ENCODE measurements at places on chromosomes 7 and 10.

GRCh38 chr7:148264933-148265557, 325.5 kb upstream of the C7orf33 start:
- peak; percentile 37 for DNase-seq

DNA sequence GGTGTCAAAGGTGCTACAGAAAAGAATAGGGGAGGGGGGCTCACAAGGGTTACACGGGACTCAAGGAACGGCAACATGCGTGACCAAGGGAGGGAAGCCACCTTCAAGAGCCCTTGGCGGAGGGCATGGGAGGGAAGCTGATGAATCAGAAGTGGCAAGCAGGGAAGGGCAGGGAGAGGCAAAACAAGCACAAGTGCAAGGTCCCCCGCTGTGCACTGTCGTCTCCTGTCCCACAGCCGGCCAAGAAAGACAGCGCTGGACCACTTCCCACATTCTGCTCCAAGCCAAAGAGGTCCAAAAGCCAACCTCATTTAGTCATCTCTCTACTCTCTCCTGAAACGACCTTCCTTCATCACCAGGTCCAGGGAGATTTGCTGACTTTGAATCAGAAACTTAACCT, 102.7 kb downstream of the CALN1 start:
- no peak for DNase-seq

DNA sequence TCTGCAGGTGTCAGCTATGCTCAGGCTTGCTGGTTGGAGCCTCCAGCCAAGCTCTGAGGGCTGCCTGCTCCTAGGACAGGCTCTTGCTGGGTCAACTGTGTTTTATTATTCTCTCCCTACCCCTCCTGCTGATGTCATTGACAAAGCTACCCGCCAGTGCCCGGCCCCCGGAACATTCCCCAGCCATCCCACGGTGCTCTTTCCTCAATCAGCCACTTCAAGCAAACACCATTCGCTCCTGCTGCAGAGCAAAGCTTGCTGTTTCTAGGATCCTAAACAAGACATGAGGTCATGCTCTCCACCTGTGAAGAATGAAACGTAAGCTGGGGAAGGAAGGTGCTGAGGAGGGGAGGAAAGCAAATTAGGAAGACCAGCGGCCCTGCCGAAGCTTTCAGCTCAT, 2.1 kb upstream of the C10orf71 start:
- no peak for DNase-seq

GRCh38 chr10:6014241-6014761, 37.0 kb upstream of the IL15RA start:
- no peak for DNase-seq

DNA sequence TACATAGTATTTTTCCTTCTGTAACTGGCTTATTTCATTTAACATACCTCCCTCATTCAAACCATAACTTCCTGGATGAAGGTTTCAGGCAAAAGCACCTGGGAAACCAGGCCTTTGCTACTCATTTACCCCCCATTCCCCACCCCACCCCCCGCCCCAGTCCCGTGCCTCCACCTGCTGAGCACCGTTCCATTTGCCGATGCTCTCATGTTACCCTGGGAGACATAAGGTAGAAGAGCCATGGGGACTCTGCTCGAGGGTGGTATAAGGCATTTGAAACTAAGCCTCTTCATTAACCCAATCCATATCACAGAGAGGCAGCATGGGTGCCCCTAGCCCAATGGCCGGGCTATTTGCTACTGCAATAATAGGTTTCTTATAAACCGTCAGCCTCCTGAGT, 22.2 kb upstream of the MCM10 start:
- DNase-seq, result no peak

GRCh38 chr10:43195557-43195956, 57.3 kb downstream of the CSGALNACT2 start:
- DNase-seq, result no peak

GRCh38 chr7:114786455-114786854, 135.4 kb upstream of the MDFIC start:
- DNase-seq, result no peak

GRCh38 chr10:132539894-132540293, 2.3 kb downstream of the INPP5A start:
- no peak for DNase-seq

- DNase-seq, result no peak
Measured at GRCh38 chr7:23105086-23105643, 420 bp upstream of the KLHL7 start.

DNA sequence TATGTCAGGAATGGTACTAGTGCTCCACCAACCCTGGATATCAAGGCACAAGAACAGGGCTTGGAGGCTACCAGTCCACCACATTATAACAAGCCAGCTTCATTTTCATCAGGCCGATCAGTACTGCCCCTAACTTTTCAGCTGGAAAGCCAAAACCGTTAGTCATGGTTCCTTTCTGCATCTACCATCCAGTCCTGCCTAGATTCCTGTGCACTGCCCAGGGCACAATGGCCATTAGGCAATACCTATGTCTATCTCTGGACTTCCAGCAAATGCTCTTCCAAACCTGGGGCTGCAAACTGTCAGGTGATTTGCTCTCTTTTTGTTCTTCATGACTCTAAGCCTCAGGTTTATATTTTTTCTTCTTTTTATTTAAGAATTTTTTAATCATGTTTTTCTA, 937.7 kb downstream of the SORCS1 start:
- no peak for DNase-seq

- no peak for DNase-seq
Measured at GRCh38 chr10:104257235-104257634, 2.5 kb downstream of the GSTO1 start.

GRCh38 chr7:32515890-32516550, 20.7 kb downstream of the AVL9 start:
- no peak for DNase-seq

- no peak for DNase-seq
Measured at GRCh38 chr10:125990974-125991373, 94.6 kb downstream of the FANK1 start.

DNA sequence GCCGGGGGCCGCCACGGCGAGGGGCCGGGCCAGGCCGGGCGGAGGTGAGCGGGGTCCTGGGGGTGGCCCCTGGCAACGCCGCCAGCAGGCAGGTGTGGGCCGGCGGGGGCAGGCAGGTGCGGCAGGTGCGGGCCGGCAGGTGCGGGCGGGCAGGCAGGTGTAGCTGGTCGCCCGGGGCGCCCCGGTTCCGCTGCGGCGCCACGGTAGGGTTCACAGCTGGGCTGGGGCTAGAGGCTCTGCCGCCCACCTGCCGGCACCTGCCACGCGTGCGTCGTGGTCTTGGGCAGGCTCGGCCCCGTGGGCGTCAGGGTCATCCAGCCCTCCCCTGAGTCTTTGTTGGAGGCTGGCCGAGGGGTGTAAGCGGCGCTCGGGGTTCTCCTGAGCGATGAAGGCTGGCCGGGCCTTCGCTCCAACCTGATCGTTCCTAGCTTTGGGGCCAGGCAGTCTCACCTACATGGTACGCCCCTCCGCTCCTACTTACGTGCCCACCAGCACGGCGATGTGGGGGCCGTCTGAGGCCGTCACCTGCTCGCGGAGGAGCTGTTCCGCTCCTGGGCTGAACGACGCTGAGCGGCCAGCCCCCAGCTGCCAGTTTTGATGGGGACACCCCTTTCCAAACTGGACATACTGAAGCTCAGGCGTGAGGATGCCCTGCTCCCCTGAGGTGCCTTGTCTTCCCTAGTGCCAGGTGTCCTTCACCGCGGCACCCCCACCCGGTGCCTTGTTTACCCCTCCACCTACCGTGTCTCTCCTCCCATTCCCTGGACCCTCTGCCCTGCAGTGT, 493 bp downstream of the ZMIZ2 start:
- peak; percentile 20 for DNase-seq

GRCh38 chr10:94403380-94404213, 1.3 kb downstream of the TBC1D12 start:
- DNase-seq, result peak; percentile 55

- DNase-seq, result no peak
Measured at GRCh38 chr10:69911613-69912528, 110.2 kb downstream of the COL13A1 start.

DNA sequence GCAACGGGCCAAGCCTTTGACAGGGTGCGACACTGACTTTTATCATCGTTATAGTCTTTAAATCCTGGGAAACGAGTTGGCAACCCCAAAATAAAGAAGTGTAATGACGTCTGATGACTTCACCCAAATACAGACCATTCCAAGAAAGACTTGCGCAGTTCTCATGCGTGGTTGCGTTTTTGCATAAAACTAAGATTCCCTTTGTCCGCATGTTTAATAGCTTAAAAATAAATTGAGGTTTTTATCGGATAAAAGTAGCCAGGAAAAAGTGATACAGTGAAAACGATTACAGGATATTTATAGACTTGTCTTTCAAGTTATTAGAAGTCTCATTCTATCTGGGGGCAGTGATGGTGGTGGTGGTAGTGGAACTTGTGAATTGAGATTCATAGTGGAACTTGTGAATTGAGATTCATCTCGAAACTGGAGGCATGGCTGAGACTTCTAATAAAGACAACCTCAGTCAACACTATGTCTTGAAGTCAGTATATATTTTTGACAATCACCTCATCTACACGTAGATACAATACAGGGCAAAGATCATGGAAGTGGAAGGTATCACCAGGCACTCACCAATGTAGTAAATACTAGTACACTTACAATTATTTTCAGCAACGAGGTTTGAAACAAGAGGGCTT, 1.2 kb upstream of the NAMPT start:
- no peak for DNase-seq

DNA sequence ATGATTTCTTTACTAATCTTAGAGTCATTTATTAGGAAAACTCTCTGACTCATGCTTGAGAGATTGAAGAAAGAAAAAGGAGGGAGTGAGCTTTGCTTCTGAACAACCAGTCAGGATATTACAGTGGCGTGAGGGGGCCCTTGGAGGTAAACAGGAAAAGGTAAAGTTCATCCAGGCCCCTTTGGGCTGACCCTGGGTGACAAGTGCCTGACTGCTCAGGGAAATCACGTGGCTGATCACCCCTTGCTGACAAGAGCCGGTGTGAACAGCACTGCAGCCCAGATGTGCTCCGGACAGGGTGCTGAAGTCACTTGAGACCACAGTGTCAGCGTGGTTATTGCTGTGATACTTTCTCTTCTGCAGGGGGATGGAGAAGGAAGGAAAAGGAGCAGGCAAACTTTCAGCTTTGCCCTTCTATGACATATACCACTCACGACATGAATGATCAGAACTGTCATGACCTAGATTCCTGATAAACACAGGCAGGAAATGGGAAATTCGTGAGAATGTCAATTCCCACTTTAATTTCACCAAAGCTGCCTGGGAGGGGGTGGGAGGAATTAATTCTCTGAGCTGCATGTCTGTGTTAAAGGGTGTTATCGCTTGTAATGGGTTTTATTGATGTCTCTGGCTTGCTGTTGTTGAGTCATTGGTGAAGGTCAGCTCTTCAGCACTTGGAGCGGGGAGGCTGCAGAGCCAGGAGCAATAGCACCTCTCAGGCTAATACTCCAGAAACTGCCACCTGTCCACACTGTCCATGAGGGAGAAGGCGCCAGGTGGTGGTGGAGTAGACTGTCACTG, 139.8 kb upstream of the AOAH start:
- DNase-seq, result no peak

- no peak for DNase-seq
Measured at GRCh38 chr7:75623390-75624133, 115.2 kb downstream of the HIP1 start.

DNA sequence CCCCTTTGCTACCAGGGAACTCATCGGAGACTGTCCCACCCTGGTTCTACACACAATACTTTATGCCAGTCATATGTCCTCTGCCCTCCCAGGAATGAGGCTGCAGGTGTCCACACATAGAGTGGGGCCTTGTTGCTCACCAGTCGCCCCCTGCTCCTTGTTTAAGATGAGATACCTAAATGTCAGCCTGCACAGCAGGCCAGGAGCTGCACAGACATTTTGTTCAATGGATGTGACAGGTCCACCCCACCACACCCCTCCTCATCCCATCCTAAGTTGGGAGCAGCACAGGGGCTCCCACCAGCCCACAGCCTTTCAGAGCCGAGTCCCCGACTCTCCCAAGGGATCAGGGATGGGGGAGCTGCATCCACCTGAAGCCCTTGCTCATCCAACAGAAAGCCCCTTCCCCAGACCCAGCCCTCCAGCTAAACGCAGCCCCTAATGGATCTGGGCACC, 6.2 kb upstream of the GRID1 start:
- DNase-seq, result no peak

DNA sequence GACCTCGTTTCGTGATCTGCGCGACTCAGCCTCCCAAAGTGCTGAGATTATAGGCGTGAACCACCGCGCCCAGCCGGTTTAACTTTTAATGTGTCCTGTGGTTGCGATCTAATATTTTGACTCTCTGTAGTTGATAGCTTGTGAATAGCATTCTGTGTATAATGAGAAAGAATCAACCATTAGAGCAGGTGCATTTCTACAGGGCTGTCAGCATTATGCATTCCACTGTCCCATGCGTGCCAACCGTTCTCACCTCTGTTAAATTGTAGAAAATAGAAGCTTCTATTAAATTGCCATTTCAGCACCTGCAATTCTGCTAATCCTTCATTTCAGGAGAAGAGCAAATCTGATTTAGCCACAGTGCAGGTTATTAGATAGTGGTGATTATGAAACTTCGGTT, 61.7 kb downstream of the VIM start:
- DNase-seq, result no peak

GRCh38 chr7:516606-517456, 2.8 kb downstream of the PDGFA start:
- DNase-seq, result no peak

GRCh38 chr10:4650582-4650981, 175.4 kb upstream of the AKR1E2 start:
- DNase-seq, result peak; percentile 6

DNA sequence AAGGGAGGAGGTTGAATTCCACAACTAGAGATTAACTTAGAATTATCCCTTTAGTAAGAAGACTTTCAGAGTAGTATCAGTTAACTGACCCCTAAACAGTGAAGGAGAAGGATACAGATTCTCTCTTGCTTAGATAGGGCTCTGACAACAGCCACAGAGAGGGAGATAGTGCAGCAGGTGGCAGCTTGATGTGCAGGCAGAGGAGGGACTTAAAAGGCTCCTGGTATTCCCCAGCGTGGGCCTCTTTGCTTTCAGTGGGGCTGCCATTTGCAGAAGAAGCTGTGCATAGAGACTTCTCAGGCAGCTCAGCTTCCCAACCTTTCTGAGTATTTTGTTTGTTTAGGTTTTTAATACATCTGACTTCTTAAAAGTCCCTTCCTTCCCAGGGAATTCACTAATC, 16.0 kb downstream of the FZD1 start:
- DNase-seq, result no peak

GRCh38 chr7:142804728-142805207, 34.0 kb downstream of the PRSS2 start:
- DNase-seq, result no peak

GRCh38 chr10:21337171-21337792, 188.2 kb downstream of the SKIDA1 start:
- no peak for DNase-seq

All from DMS153 (cell line).